ENCODE measurements at places on chromosomes 16 and 17.
A peak's percentile ranks its signal among the peaks of the same experiment; 100 is the strongest.

GRCh38 chr17:69728816-69729215 lies 314.3 kb downstream of the MAP2K6 start:
- no peak for DNase-seq

DNA sequence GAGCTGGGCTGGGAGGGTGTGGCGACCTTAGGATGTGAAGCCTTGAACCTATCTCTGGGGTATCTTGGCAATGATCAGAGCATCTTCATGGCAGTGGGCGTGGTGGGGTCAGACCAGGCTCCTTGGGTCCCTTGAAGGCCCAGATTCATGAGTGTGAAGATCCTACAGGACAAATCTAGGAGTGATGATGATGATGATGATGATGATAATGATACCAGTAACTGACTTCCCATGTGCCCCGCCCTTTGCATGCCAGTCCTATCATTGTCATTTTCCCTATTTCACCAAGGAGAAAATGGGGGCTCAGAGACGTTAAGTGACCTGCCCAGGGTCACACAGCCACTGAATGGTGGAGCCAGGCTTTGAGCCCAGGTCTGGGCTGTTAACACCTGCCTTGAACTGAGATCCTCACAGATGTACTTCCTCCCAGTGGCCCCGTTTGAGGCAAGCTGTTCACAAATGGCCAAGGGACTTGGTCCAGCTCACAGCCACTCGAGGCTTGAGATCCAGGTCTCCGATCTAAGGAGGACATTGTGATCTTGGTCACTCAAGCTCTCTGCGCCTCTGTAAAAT lies 13.4 kb downstream of the SLC12A3 start:
- DNase-seq = no peak

DNA sequence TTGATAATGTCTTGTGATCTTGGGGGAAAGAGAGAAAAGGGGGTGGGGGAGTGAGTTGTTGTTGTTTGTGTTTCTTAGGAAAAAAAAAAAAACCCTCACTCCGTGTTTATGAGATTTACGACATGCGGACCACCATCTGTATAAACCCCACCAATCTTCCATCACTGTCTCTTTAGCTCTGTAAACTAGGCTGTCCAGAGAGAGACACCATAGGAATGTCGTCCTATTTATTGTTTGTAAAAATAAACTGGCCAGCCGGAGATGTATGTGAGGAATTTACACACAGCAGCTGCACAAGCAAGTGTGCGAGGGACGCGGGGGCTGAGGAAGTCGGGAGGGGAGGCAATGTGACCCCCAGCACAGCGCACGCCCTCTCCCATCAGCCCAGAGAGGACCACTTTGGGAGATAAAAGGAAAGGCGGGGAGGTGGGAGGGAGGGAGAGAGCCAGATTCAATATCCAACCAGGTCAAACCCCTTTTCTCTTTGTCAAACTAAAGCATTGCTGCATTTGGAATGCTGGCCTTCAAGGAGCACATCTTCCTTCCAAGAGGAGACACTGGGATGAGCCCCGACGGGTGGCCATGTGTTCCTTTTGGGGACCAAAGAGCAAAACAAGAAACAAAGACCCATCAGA lies 136.2 kb upstream of the SALL1 start:
- DNase-seq = no peak

DNA sequence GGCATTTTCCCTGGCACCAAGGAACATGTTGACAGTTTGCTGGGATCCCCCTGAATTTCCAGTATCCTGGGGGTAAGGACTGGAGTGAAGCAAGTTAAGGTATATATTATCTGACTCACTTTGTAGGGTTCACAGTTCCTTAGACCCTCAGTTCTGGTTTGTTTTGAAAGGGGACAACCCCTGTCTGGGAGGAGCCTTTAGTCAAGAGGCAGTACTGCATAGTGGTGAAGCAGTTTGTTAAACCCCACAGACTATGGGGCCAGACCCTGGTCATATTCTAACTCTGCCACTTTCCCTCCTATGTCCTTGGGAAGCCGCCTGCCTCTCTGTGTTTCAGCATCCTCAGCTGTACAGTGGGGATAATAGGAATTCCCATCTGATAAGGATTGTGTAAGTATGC lies 145.5 kb upstream of the ZFHX3 start:
- no peak for DNase-seq

GRCh38 chr17:68288375-68288774 lies 2.6 kb downstream of the SLC16A6 start:
- no peak for DNase-seq

DNA sequence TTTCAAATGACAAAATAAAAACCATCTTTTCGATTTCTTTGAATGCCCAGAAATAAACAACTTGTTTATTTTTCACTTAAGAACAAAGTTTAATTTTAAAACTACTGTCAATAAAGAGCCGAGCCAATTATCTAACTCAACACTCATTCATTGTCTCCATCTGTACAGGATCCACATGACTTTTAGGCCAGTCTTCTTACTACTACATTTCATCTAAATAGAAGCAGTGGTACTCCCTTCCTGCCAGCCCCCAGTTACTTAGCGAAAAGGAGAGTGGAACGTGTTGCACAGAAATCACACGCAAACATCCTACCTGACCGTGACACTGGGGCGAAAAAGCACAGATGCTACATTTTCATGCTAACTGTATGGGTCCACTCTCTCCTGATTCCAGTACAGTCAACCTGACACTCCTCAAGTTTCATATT lies 1.2 kb downstream of the GNA13 start:
- no peak for DNase-seq

DNA sequence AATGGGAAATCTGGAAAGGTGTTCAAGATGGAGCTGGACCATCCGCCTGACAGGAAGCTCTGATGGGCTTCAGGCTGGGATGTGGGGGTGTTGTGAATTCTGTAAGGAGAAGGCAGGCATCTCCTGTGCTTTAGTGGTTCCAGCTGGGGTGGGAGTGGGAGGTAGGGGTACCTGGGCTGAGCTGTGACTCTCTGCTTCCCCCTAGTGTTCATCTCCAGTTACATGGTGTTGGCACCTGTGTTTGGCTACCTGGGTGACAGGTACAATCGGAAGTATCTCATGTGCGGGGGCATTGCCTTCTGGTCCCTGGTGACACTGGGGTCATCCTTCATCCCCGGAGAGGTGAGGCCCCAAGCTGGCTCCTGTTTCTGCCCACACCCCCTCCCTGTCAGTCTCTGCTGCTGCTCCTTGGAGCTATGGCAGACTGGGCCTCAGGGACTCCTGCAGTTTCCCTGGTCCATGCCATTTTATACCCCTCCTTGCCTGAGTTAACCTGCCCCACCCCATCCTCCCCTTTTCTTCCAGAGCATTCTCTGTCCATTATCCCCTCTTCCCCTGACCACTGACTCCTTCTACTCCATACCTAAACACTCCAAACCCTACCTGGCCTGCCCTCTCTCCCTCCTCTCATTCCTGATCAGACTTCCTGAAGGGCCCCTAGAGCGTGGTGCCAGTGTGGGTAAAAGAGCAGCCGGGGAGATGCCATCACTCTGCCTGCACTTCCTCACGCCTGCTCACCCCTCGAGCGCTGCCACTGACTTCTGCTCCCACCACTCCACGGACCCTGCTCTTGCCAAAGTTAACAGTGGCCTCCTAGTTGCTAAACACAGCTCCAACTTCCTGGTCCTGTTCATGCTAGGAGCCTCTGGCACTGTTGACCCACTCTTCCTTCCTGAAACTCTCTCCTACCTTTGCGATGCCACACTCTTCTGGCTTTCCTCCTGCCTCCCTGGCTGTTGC lies 3.4 kb downstream of the SPNS1 start:
- peak; percentile 73 for DNase-seq

Data from NCI-H510A treated with DMSO at 0.1 percent for 48 hours (cell line).